ENCODE measurements at places on chromosomes 6 and 20. TPM values are rescaled to one million over a fixed set of nuclear protein-coding genes. Genes with fewer than 3 reads are reported as not detected.

- peak; percentile 60 for DNase-seq
Observed at GRCh38 chr6:33692760-33693158, 18.7 kb downstream of the UQCC2 start.

DNA sequence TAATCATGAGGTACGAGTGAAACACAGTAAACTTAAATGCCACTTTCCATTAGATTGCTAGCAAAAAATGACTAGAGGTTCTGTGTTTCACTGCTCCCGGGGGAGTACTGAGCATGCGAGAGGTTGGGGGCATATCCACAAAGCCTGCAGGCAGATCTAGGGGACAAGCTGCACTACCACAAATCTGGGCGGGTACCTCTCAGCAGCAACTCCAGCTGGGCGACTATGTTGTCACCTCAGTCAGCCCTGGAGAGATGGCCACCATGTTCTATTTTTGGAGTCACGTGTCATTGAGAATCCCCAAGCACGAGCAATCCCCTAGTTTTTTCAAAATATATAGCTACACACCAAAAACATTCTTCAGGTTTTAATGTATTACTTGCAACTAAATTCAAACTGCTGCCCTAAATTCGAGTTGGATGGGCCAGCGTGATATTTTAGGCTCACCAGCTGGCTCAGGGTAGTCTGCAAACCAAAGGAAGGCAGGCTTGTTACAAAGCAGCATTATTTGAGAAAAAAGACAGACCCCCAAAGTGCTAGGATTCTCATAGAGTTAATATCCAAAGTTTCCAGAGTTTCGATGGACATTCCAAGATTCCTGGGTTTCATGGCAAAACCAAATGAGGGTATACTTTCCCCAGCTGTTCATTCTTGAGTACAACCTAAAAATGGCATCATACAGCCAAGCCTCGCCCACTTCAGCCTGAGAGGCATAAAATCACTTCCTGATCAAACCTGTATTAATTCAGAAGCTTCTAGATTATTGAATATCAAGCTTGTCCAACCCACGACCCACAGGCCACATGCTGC lies 24.1 kb upstream of the MYLIP start:
- no peak for DNase-seq

GRCh38 chr6:131980791-131981623 lies 29.8 kb upstream of the CCN2 start:
- DNase-seq = no peak

The TCF21 gene
- total RNA-seq = not detected

DNA sequence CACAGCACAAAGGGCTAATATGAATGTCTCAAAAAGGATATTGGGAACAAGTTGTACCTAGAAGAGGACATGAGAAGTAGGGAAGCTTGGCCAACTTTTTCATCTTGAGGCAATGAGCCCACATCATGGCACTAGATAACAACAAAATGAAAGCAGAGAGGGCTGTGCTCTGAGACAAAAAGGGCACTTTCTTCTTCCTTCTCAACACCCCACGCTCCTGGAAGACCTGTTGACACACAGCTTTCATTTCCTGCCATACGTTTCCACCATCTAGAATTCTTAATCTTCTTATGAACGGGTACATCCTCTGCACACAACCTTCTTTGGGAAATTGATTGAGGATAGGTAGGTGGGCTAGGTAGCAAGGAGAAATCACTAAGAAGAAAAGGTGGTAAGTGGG lies 187.8 kb upstream of the STXBP5 start:
- DNase-seq = peak; percentile 6

GRCh38 chr6:134510142-134510541 lies 192.2 kb upstream of the SGK1 start:
- DNase-seq = no peak

- DNase-seq = no peak
Observed at GRCh38 chr6:146902846-146903245, 301.4 kb upstream of the STXBP5 start.

- DNase-seq = no peak
Observed at GRCh38 chr20:37649676-37650370, 44.0 kb upstream of the CTNNBL1 start.

DNA sequence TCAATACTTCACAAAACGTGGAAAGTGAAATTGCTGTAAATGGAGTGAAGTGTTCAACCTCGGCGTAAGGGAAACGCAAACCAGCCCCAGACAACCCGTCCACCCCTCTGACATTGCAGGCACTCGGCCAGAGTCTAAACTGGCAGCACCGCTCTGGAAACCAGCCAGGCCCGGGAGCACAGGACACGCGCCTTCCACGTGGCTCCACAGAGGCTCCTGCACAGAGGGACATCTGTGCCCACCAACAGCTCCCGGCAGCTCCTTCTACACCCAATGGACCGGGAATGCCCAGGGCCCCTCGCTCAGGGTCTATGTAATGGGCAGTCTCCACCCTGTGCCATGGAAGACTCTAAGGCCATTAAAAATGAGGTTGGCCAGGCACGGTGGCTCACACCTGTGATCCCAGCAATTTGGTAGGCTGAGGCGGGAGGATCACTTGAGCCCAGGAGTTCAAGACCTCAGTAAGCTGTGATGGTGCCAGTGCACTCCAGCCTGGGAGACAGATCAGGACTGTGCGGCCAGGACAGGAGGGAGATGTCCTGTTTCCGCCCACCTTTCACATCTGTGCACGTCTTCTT lies 3.4 kb upstream of the HELZ2 start:
- DNase-seq = no peak

The RSPO3 gene
- total RNA-seq = not detected

DNA sequence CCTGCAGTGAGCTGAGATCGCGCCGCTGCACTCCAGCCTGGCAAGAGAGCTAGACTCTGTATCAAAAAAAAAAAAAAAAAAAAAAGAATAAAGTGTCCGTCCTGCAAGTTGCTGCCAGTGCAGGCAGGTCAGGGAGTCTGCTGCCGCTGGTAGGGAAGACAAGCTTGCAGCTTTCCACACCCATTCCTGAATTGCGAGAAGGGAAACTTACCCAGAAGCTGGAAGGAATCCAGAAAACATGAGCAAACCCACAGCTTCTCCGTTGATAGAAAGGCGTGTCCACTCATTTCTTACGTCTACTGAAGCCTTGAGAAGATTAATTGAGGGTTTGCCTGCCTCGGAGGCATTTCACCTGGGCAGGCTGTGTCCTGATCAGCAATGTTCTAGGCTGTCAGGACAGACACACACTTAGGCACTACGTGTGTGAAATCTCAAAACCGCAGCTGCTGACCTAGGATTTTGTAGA lies 61.6 kb upstream of the DSP start:
- no peak for DNase-seq

DNA sequence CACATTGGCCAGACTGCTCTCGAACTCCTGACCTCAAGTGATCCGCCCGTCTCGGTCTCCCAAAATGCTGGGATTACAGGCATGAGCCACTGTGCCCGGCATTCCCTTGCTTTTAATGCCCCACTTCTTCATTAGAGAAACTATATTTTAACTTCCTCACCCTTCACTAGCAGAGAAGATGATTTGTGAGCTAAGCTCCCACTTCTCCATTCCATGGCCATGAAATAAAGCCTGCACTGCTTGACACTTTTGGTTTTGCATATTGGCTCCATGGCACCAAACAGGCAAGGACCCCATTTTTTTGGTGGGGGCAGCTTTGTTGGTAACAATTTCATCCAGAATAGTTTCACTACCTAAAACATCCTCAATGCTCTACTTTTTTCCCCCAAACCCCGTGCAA lies 145.3 kb downstream of the TFAP2B start:
- no peak for DNase-seq

GRCh38 chr6:30463242-30463641 lies 26.1 kb upstream of the HLA-E start:
- no peak for DNase-seq

GRCh38 chr6:136952714-136953260 lies 30.7 kb downstream of the SLC35D3 start:
- DNase-seq = no peak

- no peak for DNase-seq
Observed at GRCh38 chr20:36182604-36183154, 28.1 kb downstream of the EPB41L1 start.

- no peak for DNase-seq
Observed at GRCh38 chr20:55054453-55054852, 579.1 kb downstream of the DOK5 start.

DNA sequence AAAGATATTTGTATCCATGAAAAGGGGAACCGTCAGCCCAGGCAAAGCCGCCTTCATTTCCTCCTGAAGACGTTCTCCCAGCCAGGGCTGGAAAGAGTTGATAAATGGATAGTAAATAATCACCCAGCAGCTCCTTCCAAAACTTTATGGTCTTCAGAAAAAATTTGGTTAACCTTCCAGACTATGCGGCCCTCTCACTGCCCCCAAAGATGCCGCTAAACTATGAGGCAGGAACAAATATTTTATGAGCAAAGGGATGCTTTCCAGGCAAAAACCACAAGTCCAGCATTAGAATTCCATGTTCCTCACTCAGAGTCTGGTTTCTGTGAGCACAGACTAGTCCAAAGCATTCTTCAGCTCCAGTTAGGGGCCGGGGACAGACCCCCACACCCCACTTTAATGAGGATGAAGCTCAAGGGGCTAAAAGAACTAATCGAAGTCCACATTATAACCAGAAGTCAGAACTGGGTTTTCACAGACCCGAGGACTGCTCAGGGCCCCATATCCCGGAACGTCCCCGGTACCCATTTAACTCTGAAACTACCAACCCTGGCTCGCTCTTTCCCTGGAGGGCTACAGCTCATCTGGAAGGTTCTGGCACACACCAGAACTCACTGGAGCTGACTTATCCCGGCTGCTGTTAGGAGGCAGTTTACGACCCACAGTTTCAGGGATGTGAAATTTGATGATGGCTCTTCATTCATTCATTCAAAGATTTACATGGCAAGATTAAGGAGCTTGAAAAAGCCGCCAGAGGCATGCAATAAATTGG lies 29.4 kb downstream of the BMP7 start:
- no peak for DNase-seq

DNA sequence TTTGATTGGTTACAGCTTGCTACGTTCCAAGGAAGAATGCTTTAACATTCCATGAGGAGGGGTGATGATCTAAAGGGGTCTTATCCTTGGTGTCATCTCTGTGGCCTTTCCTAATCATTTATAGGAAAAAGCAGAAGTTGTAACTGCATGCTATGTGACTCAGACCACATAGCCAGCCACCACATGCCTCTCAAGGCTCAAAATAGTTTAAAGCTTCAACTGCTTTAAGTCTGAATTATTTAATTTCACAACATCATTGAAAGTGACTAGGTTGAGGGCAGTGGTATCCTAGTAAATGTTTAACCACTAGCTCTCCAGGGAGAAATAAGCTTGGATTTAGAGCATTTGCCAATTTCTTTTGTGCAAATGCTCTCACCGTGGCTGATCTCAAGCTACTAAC lies 29.7 kb downstream of the MC3R start:
- DNase-seq = no peak

The PSMB1 gene
- total RNA-seq = 83.0 TPM

The PI3 gene
- total RNA-seq = not detected

The HDGFL1 gene
- not detected for total RNA-seq

The C20orf141 gene
- total RNA-seq = not detected

DNA sequence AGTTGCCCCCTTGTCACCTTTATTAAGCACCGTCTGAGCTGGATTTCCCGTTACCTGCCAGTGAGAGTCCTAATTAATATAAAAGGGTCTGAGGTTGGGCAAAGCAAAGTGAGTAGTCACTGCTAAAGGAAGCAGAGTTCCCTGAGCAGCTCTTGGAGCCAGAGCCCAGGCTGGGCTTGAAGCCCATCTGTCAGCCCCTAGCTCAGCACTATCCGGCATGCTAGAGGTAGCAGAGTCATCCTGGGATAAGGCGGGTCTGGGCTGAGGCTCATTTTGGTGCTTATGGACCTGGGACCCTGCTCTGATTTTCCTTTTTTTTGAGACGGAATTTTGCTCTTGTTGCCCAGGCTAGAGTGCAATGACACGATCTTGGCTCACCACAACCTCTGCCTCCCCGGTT lies 46.2 kb downstream of the ADNP start:
- no peak for DNase-seq

- DNase-seq = no peak
Observed at GRCh38 chr6:40139447-40139846, 205.2 kb upstream of the MOCS1 start.

- no peak for DNase-seq
Observed at GRCh38 chr20:32830437-32830836, 10.7 kb downstream of the MAPRE1 start.

The IRF4 gene
- total RNA-seq = 175 TPM

GRCh38 chr6:99192561-99192960 lies 156.9 kb downstream of the FAXC start:
- DNase-seq = no peak

The GLP1R gene
- total RNA-seq = not detected

DNA sequence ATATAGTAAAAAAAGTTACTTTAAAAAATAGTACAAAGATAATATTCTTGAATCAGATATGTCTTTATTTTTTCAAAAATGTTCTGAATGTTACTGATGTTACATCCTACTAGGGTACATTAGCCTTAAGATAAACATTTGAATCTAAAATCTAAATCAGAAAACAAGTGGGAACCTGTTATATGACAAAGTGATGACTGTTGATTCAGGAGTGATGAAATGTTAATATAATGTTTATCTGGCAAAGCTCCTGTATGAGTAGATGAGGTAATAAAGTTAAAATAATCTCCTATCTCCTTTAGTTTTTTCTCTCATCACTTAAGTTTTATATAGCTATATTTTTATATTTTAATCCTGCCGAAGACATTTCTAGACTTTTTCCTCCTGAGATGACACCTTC lies 4.2 kb downstream of the DOP1A start:
- DNase-seq = no peak

The ARMH2 gene
- total RNA-seq = 8.4 TPM

DNA sequence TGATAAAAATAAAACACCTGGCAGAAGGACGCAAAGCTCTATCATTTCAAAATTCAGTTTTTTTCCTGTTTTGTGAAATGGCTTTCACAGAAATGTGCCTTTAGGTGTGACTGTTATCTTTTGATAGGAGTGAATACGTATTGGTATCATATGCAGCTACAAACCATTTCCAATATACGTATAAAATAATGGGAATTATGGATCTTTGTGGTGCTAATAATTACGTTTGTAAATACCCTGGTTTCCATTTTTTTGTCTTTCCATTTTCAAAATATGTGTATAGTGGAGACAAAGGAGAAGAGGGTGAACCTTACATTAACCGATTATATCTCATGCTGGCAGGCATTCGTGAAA lies 108.7 kb upstream of the GMDS start:
- no peak for DNase-seq

The SMIM13 gene
- 11.2 TPM for total RNA-seq

- no peak for DNase-seq
Observed at GRCh38 chr6:37575221-37575620, 75.5 kb upstream of the CCDC167 start.

- DNase-seq = no peak
Observed at GRCh38 chr6:19303383-19303782, 533.8 kb upstream of the ID4 start.

GRCh38 chr6:161921602-161922395 lies 647.9 kb upstream of the AGPAT4 start:
- DNase-seq = no peak

GRCh38 chr6:82068721-82069120 lies 178.8 kb downstream of the IBTK start:
- DNase-seq = no peak

- DNase-seq = no peak
Observed at GRCh38 chr6:34390531-34391472, 1.7 kb downstream of the NUDT3 start.

- no peak for DNase-seq
Observed at GRCh38 chr20:57658833-57659516, 38.7 kb upstream of the ZBP1 start.

- no peak for DNase-seq
Observed at GRCh38 chr6:163958646-163959045, 544.1 kb downstream of the QKI start.
